ENCODE measurements at places on chromosomes 5 and 9.

GRCh38 chr5:37807621-37808301 lies 32.1 kb downstream of the GDNF start:
- no peak for DNase-seq

GRCh38 chr5:56482363-56482762 lies 249.2 kb upstream of the ANKRD55 start:
- DNase-seq = no peak

- DNase-seq = no peak
Observed at GRCh38 chr5:158976035-158976434, 123.7 kb downstream of the EBF1 start.

GRCh38 chr5:128844354-128844923 lies 120.8 kb upstream of the SLC27A6 start:
- no peak for DNase-seq

GRCh38 chr5:41218929-41219657 lies 5.8 kb upstream of the C6 start:
- no peak for DNase-seq
